ENCODE measurements at places on chromosomes 5 and 9. TPM values are rescaled to one million over a fixed set of nuclear protein-coding genes. Genes with fewer than 3 reads are reported as not detected.

The GABRA1 gene
- total RNA-seq, result 0.48 TPM

The PCDHGA5 gene
- total RNA-seq, result 2.5 TPM

The SMIM27 gene
- total RNA-seq, result 14.5 TPM

The PLCXD3 gene
- 0.07 TPM for total RNA-seq

The IL4 gene
- not detected for total RNA-seq

DNA sequence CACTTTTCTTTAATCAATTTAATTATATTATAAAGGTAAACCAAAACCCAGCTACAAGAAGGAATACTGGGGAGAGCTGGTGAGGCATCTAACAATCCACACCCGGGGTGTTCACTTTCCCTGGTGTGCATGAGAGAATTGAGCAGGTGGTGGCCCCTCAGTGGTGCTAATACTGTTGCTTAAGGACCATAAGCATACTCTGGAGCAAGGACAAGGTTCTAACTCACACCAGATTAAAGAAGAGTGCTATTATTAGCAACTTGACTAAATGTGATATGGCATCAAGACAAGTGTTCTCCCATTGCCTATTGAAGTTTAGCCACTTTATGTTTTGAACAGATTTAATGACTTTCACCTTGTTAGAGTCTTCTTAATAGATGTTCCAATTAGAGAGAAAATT lies 8.8 kb downstream of the RGS7BP start:
- DNase-seq, result no peak
- no peaks in the 10 kb centered on the region for H3K36me3 ChIP-seq
- no peak overlapping the region for H3K27ac ChIP-seq

- no peaks in the 10 kb centered on the region for H3K4me1 ChIP-seq
- no peaks in the 10 kb centered on the region for H3K27me3 ChIP-seq
- H3K27ac ChIP-seq, result no peak overlapping the region
- no peak overlapping the region for H3K4me3 ChIP-seq
- no peak for DNase-seq
Measured at GRCh38 chr9:35285731-35286130, 123.9 kb downstream of the UNC13B start.

DNA sequence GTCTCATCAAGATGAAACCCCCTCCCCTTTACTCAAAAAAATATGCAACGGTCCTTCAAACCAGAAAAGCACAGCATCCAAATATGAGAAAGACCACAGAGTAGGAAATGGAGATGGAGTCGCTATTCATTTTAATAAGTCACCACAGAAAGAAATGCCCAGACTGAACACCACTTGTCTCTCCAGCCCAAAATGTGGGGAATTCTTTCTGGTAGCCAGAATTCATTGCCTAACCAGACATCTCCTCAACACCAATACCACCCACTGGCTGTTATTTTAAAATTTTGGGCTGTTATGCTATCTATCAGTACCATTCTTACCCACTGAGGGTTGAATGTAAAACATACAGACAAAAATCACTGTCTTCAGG lies 100.1 kb downstream of the SUSD1 start:
- no peak for DNase-seq
- no peaks in the 10 kb centered on the region for H3K36me3 ChIP-seq
- H3K27me3 ChIP-seq, result no peaks in the 10 kb centered on the region
- H3K4me1 ChIP-seq, result peaks cover 17% of the 10 kb centered on the region
- H3K27ac ChIP-seq, result no peak overlapping the region

DNA sequence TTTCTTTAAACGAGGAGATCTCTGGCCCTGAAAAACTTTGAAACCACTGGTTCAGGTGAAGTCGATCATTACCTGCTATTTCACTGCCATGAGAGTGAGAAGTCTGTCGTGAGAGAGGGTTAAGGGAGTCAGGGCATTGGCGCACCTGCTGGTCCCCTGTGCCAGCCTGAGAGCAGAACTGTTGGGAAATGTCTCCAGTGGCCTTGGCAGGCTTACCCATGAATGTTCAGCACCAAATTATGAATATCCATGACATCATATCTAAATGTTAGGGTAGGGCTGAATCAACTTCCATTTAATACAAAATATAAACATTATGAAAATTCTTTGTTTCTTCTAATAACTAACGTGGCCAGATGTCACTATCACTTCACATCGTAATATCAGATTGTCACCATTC lies 379.3 kb downstream of the KDM4C start:
- no peak overlapping the region for H3K27ac ChIP-seq
- H3K4me3 ChIP-seq, result no peak overlapping the region
- 0 out of 2 replicates have a peak, but pooled peaks cover 3% of the 10 kb centered on the region for H3K36me3 ChIP-seq
- no peak for DNase-seq
- H3K27me3 ChIP-seq, result no peaks in the 10 kb centered on the region

- no peak overlapping the region for H3K27ac ChIP-seq
- H3K4me3 ChIP-seq, result peak overlapping the region; percentile 60
- H3K36me3 ChIP-seq, result no peaks in the 10 kb centered on the region
- no peaks in the 10 kb centered on the region for H3K27me3 ChIP-seq
Measured at GRCh38 chr9:126482361-126483044, 131.2 kb upstream of the LMX1B start.

GRCh38 chr5:158163451-158164295 lies 304.7 kb upstream of the CLINT1 start:
- no peak overlapping the region for H3K27ac ChIP-seq
- no peaks in the 10 kb centered on the region for H3K27me3 ChIP-seq

DNA sequence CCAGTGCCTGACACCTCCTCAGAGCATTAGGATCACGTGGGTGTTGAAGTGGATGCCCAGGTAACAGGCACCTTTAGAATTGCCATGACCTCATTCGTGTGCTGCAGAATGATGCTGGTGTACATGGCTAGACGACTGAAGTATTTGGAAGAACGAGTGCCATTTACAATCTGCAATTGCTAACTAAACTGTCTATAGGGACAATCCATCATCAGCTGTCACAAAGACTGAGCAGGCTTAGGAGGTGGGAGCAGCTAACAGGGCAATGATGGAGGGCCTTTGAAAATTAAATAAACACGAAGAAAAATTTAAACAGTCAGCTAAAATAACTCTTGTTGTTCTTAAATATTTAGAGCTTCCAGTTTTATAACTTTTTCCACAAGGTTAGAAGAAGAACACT lies 375.8 kb downstream of the GADD45G start:
- H3K27me3 ChIP-seq, result no peaks in the 10 kb centered on the region
- no peak for DNase-seq
- H3K27ac ChIP-seq, result no peak overlapping the region
- H3K4me1 ChIP-seq, result peaks cover 6% of the 10 kb centered on the region

DNA sequence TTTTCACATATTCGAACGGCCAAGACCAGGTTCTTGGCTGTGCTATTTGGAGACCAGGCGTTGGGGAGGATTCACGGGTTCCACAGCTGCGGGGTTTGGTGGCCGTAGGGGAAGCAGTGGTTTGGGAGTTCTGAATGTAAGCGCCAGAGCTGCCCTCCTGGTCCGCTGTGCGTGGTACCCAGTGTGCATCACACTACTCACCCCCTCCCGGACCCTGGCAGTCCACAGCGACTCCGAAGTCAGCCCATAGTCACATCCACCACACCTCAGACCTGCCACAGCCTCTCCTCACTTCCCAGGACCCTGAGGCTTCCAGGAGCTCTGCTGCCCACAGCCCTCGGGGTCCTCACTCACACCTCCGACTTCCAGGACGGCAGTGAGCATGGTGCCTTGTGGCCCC lies 26.8 kb downstream of the AMBP start:
- H3K4me3 ChIP-seq, result no peak overlapping the region
- 0 out of 2 replicates have a peak, but pooled peaks cover 3% of the 10 kb centered on the region for H3K4me1 ChIP-seq
- DNase-seq, result no peak
- H3K36me3 ChIP-seq, result peaks cover 18% of the 10 kb centered on the region
- H3K27me3 ChIP-seq, result no peaks in the 10 kb centered on the region

Measured in WTC11 (cell line).